Stimulated activated CD4-positive, alpha-beta T cell treated with anti-CD3 and anti-CD28 coated beads, TNF-alpha, amount 100 ng/mL, for 1 hour (primary cell): ENCODE measurements at places on chromosomes 4 and X.

GRCh38 chr4:153676486-153676885 is 7.6 kb upstream of the TLR2 start:
- DNase-seq = no peak

- no peak for DNase-seq
Measured at GRCh38 chr4:52173470-52174045, 122.5 kb downstream of the SPATA18 start.

DNA sequence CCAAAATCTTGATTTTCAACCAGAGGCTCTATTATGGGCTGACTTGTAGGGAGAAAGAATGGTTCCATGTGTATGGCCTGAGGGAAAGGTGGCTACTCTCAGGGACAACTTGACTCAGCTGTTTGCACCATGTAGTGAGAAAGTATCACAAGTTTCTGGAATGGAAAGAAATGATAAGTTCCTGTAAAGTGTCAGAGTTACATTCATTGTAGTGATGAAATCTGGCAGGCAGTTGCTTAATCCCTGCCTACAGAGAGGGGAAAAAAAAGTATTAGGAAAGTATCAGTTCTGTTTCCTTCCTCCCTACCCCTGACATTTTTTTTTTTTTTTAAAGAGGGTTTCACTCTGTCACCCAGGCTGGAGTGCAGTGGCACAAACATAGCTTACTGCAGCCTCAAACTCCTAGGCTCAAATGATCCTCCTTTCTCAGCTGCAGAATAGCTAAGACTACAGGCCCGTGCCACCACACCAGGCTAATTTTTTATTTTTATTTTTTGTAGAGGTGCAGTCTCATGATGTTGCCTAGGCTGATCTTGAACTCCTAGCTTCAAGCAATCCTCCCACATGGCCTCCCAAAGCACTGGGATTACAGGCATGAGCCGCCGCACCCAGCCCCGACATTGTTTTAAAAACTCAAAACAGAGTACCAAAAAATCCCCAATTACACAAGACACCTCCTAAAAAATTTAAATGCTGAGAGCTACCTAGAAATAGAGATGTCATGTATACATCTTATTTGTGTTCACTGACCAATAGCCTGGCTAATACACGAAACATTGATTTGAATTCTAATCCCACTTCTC is 4.8 kb upstream of the FBXL5 start:
- DNase-seq = no peak

DNA sequence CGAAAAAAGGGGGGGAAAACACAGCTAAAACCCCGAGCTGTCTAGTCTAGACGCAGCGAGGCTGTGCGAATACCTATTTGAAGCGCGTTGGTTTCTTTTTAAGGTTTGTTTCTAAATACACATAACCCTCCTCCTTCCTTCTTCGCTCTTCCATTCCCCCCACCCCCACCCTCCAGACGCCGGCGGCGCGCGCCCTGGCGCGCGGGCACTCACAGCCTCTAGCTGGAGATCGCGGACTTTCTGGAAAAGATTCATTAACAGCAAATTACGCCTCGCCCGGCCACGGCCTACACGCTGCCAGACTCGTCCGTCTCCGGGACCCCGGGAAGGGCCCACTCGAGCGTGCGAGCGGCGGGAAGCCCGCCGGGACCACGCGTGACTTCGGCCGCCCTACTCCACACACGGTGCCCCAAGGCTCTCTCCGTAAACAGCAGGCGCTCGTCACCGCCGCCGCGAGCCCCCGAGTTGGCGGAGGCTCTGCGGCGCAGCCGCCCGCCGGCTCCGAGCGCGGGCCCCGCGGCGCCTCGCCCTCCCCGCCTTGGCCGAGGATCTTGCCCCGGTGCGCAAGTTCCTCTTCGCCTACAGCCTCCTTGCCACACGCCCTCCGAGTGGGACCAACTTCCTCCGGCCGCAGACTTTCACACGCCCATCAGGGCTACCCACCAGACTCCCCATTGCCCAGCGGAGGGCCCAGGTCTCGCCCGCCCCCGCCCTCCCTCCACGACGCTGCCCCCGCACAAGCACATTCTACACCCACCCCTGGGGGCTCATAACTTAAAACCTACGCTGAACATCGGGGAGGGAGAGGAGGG is 2.0 kb downstream of the BCOR start:
- DNase-seq = no peak

GRCh38 chrX:46601283-46601682 is 27.7 kb downstream of the CHST7 start:
- no peak for DNase-seq

DNA sequence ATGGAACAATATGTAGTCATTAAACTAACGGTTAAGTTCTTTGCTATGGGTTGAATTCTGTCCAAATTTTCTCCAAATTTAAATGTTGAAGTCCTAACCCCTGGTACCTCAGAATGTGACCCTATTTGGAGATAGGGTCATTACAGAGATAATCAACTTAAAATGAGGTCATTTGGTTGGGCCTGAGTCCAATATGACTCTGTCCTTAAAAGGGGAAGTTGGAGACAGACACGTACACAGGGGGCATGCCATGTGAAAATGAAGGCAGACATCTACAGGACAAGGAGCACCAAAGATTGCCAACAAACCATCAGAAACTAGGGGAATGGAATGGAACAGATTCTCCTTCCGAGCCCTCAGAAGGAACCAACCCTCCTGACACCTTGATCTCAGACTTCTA is 492.0 kb upstream of the FTHL17 start:
- DNase-seq = no peak

DNA sequence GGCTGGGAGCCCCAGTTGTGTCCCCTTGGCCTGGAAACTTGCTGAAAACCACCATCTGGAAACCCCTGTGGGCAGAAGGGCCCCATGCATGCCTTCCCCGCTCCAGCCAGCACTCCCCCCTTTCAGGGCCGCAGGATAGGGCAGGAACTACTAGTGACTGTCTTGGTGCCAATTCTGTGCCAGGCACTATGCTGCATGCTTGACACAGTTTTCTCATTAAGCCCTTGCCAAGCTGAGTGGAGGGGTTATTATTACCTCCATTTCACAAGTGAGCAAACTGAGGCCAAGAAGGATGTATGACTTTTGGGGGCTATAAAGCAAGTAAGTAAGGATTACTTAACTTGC is 73.6 kb upstream of the PJA1 start:
- DNase-seq = no peak

DNA sequence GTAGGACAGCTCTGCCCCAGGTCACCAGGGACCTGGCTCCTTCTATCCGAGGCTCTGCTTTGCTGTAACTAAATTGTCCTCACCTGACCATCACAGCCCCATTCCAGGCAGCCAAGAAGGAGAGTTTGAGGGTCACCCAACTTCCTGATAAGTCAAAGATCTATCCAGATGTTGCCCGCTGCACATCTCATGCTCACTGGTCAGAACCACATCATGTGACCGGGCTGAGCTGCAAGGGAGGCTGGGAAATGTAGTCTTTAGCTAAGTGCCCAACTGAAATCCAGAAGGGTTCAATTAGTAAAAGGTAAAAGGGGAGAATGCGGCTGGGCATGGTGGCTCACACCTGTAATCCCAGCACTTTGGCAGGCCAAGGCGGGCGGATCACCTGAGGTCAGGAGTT is 18.4 kb downstream of the HMX1 start:
- DNase-seq = no peak

- no peak for DNase-seq
Measured at GRCh38 chr4:182823576-182823975, 93.6 kb downstream of the DCTD start.

DNA sequence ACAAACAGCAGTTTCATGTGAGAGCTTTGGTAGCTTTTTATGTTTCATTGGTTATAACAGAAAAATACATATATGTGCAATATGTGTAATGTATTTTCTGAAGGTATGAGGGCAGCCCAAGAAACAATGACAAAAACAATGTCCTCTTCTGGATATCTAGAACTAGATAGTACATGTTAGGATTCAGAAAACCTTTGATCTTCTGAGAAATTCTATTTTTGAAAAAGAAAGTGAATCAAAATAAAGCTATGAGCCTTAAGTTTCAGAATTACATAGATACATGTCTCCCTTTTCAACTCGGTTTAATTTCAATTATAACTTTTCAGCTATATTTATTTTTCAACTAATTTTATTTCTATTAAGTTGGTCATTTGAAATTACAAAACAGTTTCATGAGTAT is 131.9 kb downstream of the REELD1 start:
- DNase-seq = no peak

GRCh38 chrX:99722094-99722493 is 688.0 kb downstream of the PCDH19 start:
- no peak for DNase-seq

DNA sequence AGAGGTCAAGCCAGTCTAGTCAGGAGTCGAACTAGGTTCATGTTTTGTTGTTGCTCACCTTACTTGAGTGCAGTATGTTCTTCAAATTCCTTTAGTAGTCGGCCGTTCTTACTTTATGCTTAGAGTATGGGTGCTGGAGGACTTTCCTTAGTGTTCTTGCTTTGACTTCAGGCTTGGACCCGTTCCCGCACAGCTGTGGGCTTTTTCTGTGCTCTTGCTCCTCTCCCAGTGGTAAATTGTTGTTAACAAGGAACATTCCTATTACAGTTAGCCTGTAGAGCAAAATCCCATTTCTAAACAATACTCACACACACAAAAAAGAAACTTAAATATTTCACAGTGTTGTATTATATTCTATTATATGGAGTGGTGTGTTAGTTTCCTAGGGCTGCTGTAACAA is 113.5 kb downstream of the RAP1GDS1 start:
- no peak for DNase-seq

DNA sequence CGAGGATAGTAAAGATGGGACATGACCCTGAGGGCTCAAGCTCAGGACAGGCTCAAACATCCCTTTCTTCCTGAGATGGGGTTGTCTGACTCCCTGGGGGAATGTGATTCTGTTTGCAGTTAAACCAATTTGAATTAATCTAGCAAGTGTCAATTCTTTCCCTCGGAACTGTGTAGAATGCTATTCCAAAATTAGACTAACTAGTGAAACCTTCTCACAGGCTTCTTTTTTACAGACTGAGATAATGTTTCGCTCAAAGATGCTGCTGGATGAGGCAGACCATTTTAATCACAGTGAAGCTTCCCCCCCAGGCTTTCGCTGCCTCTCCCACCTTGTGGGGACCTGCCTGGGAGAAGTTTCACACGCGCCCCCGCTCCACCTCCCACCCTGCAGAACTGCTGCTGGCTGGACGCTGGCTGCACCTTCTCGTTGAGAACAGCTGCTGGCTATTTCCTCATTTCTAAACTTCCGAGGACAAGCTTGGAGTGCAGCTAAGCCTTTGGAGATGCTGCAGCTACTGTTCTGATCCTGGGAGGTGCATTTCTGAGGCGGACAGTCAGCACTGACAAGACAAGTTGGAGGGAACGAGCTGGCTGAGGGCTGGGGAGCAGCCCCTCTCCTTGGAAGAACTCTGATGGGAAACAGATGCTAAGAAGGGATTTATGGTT is 297.8 kb downstream of the RAPGEF2 start:
- no peak for DNase-seq

DNA sequence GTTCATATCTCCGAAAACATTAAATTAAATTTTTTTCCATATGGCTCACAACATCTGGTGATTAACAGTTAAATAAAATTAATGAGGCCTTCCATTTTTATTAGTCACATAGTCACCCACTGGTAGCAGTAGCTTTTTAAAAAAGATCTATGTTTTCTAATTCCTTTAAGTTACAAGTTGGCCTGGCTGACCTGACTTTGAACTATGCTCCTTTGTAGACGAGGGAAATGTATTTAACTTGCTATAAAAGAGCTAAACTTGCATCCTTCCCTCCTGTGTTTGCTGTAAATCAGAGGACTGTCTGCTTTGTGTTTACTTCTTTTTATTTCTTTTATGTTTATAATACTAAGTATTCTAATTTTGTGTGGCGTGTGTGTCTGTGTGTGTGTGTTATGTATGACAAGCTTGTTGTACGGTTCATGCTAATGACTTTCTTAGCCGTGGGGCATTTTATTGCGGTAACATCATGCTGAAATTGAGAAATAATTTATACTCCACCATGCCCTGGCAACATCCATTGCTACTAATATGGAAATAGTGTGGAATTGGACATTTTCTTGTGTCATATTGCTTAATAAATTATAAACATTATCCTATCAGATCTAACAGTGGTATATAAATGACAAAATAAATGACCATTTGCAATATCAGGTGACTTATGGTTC is 241.7 kb downstream of the SNCA start:
- no peak for DNase-seq

DNA sequence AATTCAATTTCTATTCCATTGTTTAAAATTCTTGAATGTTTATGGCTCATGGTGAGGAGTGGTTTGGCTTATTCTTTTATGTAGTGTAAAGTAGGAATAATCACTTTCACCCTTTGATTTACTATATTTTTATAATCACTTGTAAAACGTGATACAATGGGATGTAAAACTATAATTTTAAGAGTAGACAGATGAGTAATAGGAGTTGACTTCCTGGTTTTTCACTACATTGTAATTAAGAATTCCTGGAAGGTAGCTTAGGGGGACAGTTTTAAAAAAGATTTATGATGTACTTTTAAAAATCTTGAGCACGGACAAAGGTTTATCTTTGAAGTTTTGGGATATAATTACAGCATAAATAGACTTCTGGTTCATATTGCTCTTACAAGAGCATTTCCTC is 65.3 kb downstream of the PDGFC start:
- DNase-seq = no peak

DNA sequence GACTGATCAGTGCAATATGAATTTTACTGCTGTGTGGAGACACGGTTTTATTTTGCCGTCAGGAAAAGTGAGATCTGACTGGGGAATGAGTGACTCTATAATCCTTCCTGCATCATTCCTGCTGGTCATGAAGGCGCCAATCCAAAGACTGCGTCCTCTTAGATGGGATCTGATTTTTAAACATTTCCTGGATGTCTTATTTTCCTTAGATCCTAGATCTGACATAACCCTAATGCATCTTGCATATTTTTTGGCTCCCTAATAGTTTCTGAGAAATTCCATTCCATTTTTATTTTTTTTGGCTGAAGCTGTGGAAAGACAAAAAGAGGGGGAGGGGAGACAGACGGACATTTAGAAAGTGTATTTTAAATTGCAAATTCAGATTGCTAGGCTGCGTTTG is 454.9 kb upstream of the FAT1 start:
- no peak for DNase-seq

GRCh38 chrX:41350976-41351569 is 17.1 kb downstream of the DDX3X start:
- DNase-seq = no peak

GRCh38 chr4:2576290-2576689 is 39.8 kb downstream of the FAM193A start:
- DNase-seq = no peak

- DNase-seq = no peak
Measured at GRCh38 chr4:107363125-107363524, 327.0 kb upstream of the DKK2 start.

GRCh38 chr4:59094505-59094904 is 1984.3 kb upstream of the IGFBP7 start:
- no peak for DNase-seq

- DNase-seq = no peak
Measured at GRCh38 chr4:2942532-2943363, 20.5 kb downstream of the NOP14 start.
